Left lobe of liver (tissue), 2 donors: ENCODE measurements at places on chromosomes 3 and 15. TPM values are rescaled to one million over a fixed set of nuclear protein-coding genes. Genes with fewer than 3 reads are reported as not detected.
A peak's percentile ranks its signal among the peaks of the same experiment; 100 is the strongest.

- DNase-seq: no peak
Measured at GRCh38 chr15:57019496-57020160, 101.2 kb downstream of the TCF12 start.

DNA sequence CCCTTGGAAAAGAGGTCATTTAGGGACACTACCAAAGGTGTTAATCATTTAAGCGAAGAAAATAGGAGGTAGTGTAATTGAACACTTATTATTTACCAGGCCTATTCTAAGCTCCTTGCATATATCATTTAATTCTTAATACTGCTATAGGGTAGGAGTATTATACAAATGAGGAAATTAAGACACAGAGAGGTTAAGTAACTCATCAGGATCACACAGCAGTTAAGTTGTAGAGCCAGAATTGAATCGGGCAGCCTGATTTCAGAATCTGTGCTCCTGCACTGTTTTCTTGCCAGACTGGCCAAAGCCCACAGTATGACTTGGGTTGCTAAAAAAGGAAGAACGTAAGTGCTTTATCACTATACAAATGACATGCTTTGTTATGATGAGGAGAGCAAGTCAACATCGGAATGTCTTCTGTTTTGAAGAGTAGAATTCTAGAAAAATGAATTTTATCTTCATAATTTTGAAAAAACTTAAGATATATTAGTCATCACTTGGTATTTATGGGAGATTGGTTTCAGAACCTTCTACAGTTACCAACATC lies 31.4 kb downstream of the HPS3 start:
- no peak for DNase-seq

GRCh38 chr3:66450390-66451022 lies 50.3 kb downstream of the LRIG1 start:
- DNase-seq: peak; percentile 80

DNA sequence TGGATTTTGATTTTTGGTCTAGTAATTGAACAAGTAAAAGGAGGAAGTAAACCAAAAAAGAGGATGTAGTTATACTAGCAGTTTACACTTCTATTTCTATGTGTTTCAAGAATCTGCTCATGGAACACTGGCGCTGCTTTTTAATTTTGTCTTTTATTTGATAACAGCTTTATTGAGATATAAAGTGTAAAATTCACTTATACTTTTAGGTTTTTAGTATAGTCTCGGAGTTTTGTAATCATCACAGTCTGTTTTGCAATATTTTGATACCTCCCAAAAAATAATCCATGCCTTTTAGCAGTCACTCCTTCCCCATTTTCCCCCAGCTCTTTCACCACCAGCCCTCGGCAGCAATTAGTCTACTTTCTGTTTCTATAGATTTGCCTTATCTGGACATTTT lies 18.0 kb downstream of the UBE2E2 start:
- no peak for DNase-seq

GRCh38 chr15:67828278-67828968 lies 3.1 kb downstream of the SKOR1 start:
- no peak for DNase-seq

The ADAMTSL3 gene
- total RNA-seq: 17.8 TPM
